ENCODE measurements at places on chromosomes 5 and 9.

GRCh38 chr9:76135902-76136301 is 245.4 kb downstream of the PCSK5 start:
- DNase-seq: no peak
- no peaks in the 10 kb centered on the region for H3K36me3 ChIP-seq
- H3K27me3 ChIP-seq: no peaks in the 10 kb centered on the region
- no peak overlapping the region for H3K27ac ChIP-seq

DNA sequence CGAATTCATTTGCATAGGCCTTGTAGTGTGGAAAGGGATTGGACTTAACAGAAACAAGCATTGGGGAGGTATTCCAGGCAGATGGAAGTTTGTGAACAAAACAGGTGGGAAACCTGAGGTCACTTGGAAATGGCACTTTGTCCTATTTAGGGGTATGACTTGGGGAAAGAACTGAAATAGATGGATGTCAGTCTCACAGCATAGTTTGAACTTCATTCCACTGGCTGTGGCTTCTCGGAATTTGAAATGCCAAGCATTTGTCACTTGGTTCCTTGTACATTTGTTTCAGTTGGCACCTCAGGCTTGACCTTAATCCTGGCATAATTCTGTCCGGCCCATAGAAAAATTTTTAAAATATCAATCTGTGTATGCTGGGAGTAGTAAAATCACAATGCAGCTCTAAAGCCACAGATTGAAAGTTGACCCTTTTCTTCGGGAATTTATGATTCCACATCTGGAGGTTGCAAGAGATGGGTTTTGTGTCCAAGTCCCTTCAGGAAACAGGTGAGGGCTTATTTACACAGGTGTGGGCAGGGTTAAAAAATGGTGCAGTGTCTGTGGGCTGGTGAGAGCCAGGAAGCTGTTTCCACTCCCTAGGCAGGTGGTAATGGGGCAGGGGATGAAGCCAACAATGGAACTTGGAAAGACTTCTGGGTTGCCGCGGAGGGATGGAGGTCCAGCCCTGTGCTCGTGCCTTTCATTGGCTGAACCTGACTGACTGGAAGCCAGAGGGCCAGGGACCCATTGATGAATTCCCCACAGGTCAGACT is 39.2 kb upstream of the PDE8B start:
- no peak for DNase-seq
- H3K36me3 ChIP-seq: no peaks in the 10 kb centered on the region
- H3K27ac ChIP-seq: no peak overlapping the region

DNA sequence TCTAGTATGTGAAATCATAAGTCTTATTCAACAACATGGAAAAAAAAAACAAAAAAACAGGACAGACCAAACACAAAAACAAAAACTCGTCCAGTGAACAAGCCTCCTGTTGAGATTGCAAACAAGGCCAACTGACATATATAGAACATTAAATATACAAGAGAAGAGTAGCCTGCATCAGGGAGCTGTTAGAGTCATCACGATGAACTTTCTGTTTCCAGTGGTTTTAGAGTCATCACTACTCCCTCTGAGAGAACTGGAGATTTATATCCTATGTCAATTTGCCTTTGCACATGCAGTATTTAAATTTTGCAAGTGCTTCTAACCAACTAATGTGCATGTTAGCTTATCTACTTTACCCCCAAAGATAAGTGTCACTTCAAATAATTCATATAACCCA is 9.9 kb downstream of the SNCAIP start:
- H3K27ac ChIP-seq: no peak overlapping the region
- no peaks in the 10 kb centered on the region for H3K4me1 ChIP-seq

DNA sequence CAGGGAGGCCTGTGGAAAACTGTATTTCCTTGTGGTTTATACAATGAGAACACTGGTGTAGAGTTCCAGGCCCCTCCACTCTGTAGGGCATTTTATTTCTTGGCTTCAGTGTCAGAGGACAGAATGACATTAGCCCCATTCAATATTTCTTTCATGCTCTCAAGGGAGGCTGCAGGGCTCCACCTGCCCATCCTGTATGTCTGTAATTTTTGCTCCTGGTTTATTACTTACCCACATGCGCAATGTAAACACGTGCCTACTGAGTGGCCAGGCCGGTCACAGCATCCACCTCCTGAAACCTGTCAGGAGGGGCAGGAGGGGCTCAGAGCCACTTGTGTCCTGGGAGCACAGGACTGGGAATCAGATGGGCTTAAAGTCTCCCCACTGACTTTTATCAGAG is 82.4 kb downstream of the GADD45G start:
- DNase-seq: no peak
- H3K27me3 ChIP-seq: no peaks in the 10 kb centered on the region
- H3K36me3 ChIP-seq: no peaks in the 10 kb centered on the region
- H3K4me3 ChIP-seq: no peak overlapping the region

DNA sequence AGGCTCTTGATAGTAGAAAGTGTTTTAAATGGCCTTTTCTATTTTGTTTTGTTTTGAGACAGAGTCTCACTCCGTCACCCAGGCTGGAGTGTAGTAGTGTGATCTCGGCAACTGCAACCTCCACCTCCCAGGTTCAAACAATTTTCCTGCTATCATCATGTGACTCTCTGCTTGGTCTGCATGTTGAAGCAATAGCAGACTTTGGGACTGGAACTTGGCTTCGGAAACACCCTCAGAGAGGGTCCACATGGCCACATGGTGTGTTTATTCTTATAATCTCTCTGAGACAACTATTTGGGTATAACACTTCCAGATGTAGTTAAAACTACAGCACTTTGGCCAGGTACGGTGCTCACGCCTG is 10.9 kb downstream of the SLC1A1 start:
- H3K4me3 ChIP-seq: no peak overlapping the region
- H3K36me3 ChIP-seq: no peaks in the 10 kb centered on the region
- no peaks in the 10 kb centered on the region for H3K4me1 ChIP-seq

DNA sequence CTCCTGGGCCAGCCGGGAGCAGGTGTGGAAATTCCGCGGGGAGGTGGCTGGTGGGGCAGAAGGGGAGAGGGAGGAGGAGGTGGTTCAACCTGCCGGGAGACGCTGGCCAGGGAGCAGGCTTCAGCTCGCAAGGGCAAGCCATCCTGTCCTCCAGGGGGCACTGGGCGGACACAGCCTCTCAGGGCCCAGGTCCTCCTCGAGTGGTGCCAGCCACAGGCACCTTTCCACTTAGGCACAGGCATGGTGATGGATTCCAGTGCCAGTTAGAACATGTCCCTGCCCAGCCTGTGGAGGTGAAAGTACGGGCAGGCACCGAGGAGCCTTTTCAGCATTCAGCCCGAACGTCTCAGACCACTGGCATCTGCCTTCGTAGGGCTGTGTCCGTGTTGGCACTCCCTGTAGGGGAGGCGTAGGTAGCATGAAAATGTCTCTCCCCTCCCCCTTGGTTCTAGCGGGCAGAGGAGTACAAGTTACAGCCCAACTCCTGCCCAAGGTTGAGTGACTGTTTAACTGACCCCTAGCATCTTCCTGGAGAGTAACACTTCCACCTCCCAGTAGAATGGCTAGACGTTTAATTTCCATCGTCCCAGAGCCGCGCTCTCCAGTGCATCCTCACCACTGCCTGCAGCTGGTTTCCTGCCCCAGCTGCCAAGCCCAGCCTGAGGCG is 48.9 kb downstream of the DAB2IP start:
- peak; percentile 13 for DNase-seq
- H3K4me3 ChIP-seq: no peak overlapping the region
- H3K36me3 ChIP-seq: no peaks in the 10 kb centered on the region
- H3K27ac ChIP-seq: peak overlapping the region; percentile 20

GRCh38 chr9:124676159-124676551 is 95.0 kb downstream of the NR6A1 start:
- H3K4me3 ChIP-seq: no peak overlapping the region
- DNase-seq: no peak
- H3K36me3 ChIP-seq: peaks cover 4% of the 10 kb centered on the region
- no peak overlapping the region for H3K27ac ChIP-seq
- no peaks in the 10 kb centered on the region for H3K27me3 ChIP-seq

DNA sequence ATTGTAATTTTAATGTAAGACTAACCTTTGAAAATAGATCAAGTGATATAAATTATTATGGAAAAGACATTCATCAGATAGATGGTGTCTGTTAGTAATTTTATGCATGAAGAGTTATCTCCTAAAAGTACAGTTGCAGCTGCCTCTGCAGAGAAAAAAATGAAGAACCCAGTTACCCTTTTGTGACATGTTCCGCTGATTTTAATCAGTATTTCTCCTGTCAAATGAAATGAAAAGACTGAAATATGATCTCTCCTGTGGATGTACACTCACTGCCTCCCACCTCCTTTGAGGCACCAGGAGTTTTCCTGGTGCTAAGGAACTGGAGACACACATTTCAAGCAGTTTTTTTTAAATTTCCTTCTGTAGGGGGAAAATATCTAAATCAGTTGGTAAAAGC is 277.4 kb downstream of the KIF4B start:
- no peaks in the 10 kb centered on the region for H3K27me3 ChIP-seq
- no peak for DNase-seq
- H3K36me3 ChIP-seq: no peaks in the 10 kb centered on the region
- H3K27ac ChIP-seq: no peak overlapping the region
- no peaks in the 10 kb centered on the region for H3K4me1 ChIP-seq

- DNase-seq: no peak
- H3K36me3 ChIP-seq: no peaks in the 10 kb centered on the region
- no peaks in the 10 kb centered on the region for H3K4me1 ChIP-seq
- no peak overlapping the region for H3K4me3 ChIP-seq
- no peak overlapping the region for H3K27ac ChIP-seq
These were observed 476.8 kb upstream of the SMARCA2 start for GRCh38 chr9:1538301-1538700.

GRCh38 chr5:93748875-93749397 is 7.5 kb upstream of the POU5F2 start:
- H3K27ac ChIP-seq: no peak overlapping the region
- no peak for DNase-seq
- H3K36me3 ChIP-seq: no peaks in the 10 kb centered on the region
- no peaks in the 10 kb centered on the region for H3K27me3 ChIP-seq
- no peak overlapping the region for H3K4me3 ChIP-seq

GRCh38 chr9:29211003-29211579 is 1637.8 kb upstream of the C9orf72 start:
- H3K36me3 ChIP-seq: no peaks in the 10 kb centered on the region
- no peaks in the 10 kb centered on the region for H3K4me1 ChIP-seq
- H3K4me3 ChIP-seq: no peak overlapping the region
- no peaks in the 10 kb centered on the region for H3K27me3 ChIP-seq
- DNase-seq: no peak
- no peak overlapping the region for H3K27ac ChIP-seq
